Cortex of kidney (tissue), 1 donor: ENCODE measurements at places on chromosomes 11 and 22.

DNA sequence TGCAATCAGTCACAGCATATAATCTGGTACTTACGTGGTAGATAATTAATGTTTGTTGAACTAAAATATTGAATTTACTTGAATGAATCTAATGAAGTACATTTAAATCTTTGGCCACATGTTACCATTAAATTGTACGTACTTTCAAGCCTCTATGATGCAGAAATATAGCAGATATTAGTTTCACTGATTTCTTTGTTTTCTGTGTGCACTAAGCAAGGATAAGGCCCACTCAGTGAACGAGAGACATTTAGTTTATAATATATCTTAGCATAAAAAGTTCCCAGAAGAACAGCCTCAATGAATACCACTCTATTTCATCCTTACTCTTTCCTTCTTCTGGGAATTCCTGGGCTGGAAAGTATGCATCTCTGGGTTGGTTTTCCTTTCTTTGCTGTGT lies at the start of gene OR52E1:
Gene OR52E1 (plus strand): TSS at position 301 of the 400 bp plus-strand sequence.
- DNase-seq: no peak

GRCh38 chr11:65574109-65574810 lies 1.6 kb upstream of the EHBP1L1 start:
- DNase-seq: no peak

- DNase-seq: no peak
These were observed 87.8 kb downstream of the CACNA1I start for GRCh38 chr22:39658367-39658766.

- DNase-seq: no peak
These were observed 666.0 kb upstream of the RAG2 start for GRCh38 chr11:37264060-37264459.

- no peak for DNase-seq
These were observed 252.2 kb upstream of the MTNR1B start for GRCh38 chr11:92717240-92717639.

DNA sequence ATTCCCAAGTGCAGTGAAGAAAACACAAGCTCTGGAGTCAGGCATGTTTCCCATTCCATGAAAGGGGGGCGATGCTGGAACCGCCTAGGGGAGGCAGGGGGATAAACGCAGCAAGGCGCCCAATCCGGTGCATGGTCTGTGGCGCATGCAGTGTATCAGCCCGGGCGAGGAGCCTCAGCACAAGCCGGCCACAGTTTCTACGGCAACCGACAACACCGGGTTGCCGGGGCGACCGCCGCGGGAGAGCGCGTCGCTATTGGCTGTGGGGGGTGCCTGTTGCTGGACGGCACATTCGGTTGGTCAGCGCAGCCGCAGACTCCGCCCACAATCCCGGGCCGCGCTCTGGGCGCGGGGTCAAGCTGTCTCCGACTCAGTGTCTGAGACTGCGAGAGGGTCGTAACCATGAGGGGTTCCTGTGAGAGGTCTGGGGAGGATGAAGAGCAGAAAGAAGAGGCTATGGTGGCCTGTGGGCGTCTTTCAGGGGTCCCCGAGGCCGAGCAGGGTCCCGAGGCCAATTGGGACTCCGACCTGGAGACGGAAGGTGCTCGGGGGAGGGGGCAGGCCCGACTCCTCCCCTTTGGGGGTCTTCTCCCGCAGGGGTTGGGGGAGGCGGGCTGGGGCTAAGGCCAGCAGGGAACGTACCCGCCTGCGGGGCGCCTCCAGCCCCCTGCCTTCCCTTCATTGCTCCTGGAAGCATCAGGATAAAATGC lies at the start of gene LRRC74B:
Gene LRRC74B (plus strand): TSS at position 362 of the 710 bp plus-strand sequence. CDS start 41 bp downstream, at position 403.
- no peak for DNase-seq

DNA sequence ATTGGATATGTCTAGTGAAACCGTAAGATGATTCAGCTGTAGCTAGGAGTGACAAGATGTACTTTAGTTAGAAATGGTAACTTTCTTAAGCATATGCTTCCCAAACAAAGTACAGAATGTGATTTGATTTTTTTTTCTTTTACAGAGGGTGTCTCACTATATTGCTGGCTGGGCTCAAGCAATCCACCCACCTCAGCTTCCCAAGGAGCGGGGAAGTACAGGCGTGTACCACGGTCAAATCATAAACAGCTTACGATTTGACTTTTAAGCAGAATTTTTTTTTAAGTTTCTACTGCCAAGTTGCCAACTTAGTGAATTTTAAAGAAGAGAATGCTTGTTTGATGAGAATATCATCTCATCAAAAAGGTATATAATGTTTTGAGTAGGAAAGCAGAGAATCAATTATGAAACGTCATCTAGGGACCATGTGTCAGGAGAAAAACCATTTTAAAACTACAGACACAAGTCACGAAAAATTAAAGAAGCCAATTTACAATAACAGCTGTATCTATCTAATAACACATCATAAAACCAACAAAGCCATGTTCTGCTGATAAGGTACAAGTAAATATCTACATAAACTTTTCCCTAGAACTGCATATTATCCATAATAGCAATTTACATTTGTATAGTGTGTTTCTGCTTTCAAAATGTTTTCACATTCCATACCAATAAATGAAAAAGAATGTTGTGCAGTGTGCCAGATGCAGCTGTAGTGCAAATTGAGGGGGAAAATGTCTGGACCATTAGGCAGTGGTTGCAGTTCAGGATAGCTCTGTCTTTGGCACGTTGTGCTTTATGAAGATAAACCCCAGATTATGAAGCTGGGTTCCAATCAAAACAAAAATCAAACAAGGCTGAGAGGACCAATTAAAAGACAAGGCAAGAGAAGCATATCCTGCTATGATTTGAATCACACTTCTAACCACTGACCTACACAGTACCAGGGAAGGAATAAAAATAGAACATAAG lies 33.7 kb upstream of the USP47 start:
- DNase-seq: no peak

GRCh38 chr22:30325065-30325720 lies 1.5 kb downstream of the TBC1D10A start:
- DNase-seq: no peak

GRCh38 chr22:36300396-36301212 lies 47.7 kb downstream of the APOL1 start:
- DNase-seq: no peak

GRCh38 chr11:131572423-131572822 lies 202.0 kb downstream of the NTM start:
- DNase-seq: no peak

- DNase-seq: no peak
These were observed 7.6 kb downstream of the KCNJ5 start for GRCh38 chr11:128898580-128899344.

- DNase-seq: no peak
These were observed 68.4 kb downstream of the TRAF6 start for GRCh38 chr11:36441610-36442208.

- no peak for DNase-seq
These were observed 20.6 kb downstream of the APOBEC3H start for GRCh38 chr22:39117585-39118191.

DNA sequence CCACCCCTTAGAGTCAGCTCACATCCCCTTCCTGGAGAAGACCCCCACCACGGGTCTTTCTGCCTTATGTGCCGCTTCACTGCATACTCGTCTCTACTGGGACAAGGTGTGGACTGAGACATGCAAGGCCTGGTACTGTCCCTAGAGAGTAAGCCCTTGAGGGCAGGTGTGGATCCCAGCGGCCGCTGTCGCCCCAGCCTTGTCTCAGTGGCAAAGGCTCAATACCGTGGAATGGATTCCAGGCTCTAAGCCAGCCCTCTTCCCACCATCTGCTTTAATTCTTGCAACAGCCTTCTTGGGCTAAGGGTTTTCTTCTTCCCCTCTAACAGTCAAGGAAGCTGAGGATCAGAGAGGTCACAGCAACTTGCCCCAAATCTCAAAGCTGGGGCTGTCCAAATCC lies 220.3 kb downstream of the CEP164 start:
- DNase-seq: no peak

GRCh38 chr11:94558468-94558867 lies 8.7 kb upstream of the PIWIL4 start:
- no peak for DNase-seq

GRCh38 chr22:41217553-41218157 lies 12.5 kb downstream of the L3MBTL2 start:
- no peak for DNase-seq

GRCh38 chr22:30565341-30565740 lies 9.1 kb downstream of the GAL3ST1 start:
- DNase-seq: no peak

DNA sequence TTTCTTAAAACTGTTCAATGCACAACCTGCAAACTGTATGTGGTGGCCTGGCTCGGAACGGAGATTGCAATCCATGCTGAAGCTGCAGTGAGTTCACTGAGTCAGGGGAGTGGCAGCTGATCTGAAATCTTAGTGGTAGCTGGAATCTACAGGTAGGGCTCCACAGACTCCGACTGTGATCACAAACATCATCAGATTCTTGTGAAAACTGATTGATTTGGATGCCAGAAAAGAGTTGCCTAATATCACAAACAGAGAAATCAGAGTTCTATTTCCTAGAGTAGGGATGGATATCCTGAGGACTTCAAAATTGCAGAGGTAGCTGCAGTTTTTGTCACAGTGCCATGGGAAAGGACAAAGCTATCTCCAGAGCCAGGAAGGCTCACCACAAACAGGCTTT lies 57.5 kb upstream of the SC5D start:
- no peak for DNase-seq

DNA sequence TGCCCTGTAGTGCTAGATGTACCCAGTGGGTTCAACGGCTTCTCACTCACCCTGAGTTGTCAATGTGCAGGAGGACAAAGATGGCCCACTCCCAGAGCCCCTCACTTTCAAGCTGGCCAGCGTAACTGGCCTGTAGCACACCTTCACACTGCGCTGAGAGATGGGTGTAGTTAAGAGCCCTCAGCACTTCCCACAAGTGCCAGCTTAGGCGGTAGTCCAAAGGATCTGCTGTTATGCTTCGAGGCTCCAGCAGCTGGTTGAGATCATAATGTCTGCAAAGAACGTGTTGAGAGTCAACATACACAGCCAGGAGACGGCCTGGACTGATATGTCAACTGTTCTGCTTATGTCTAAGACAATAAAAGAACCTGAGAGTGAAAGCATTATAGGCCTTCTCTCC lies 14.7 kb upstream of the CHRNA10 start:
- DNase-seq: no peak

- DNase-seq: no peak
These were observed 27.3 kb downstream of the PTPRJ start for GRCh38 chr11:48007677-48008076.

DNA sequence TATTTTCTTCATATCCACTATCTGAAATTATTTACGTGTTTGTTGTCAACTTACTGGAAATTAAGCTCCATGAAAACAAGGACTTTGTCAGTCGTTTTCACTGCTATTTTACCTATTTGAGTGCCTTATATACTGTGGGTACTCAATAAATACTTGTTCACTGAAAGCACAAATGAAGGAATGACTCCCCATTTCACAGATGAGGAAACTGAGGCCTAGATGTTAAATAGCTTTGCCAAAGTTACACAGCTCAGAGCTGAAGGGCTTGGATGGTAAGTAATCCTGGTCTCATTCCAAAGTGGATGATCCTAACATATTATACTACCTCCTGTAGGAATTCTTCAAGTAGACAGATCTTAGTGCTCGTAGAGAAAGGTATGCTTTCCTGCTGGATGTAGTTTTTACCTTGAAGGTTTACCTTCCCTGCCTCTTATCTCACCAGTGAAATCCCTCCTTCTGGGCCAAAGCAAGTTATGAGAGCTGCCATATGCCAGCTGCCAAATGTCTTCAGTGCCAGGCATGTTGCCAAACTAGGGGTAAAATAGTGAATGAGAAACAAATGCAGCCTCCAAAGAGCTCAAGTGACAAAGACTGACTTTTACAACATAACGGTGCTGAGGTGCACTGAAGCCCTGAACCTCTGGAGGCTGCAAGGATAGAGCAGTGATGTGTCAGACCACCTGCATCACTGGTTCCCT lies 129.7 kb downstream of the TRIM44 start:
- DNase-seq: no peak

GRCh38 chr22:25420471-25420924 lies 144.0 kb upstream of the GRK3 start:
- no peak for DNase-seq

DNA sequence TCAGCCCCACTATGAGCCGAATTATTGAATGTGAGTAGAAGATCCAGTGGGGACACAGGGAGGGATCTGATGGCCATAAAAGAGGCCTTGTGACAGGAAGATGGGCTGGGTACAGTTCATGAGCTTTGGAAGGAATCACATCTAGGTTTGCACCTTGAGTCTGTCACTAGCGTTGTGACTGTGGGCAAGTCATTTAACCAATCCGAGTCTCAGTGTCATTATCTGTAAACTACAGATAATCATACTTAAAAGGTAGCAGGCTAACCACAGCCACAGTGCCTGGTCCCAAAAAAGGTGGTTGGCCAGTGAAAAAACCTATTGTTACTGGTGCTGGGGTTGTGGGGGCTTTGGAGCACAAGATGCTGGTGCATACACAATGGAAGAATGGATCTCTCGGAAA lies 3.8 kb downstream of the HEPN1 start:
- no peak for DNase-seq

DNA sequence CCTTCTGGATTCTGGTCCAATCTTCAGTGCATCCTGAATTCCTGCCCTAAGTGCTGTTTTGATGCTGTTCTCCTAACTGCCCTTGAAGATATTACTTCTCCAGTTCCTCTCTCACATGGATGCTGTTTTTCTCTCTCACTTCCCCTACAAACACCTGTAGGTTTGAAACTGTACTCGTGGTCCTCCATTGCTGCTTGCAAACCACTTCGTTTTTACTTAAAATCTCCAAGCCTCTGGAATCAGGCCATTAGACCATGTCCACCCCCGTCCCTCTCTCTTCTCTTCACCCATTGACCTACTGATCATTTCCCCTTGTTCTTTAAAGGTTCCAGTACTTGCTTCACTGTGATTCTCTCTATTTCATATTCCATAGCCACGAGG lies 988.1 kb downstream of the NTM start:
- no peak for DNase-seq

- no peak for DNase-seq
These were observed 30.6 kb downstream of the SDHAF2 start for GRCh38 chr11:61460474-61460881.

DNA sequence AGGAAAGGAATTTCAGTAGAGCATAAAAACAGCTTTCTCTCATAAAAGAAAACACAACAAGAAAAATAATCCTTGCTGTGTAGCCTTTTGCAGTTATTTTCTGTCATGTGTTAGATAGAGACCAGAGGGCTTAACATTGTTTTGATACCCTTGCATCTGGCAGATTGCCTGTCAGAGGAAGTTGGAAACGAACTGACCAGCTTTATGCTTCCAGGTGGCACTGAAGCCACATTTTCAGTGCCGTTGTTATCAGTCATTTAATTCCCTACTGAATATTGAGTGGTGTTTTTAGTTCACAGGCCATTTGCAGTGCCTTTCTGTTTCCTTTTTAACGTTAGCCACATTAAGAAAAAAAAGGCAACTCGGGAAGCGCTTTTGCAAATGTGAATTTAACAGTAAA lies 21.5 kb upstream of the RAG2 start:
- DNase-seq: no peak

- DNase-seq: no peak
These were observed 44.6 kb downstream of the NFAM1 start for GRCh38 chr22:42387631-42388030.

GRCh38 chr11:12893787-12894672 lies 115.1 kb upstream of the RASSF10 start:
- DNase-seq: no peak

- no peak for DNase-seq
These were observed 471.5 kb upstream of the API5 start for GRCh38 chr11:42840176-42840829.

- no peak for DNase-seq
These were observed 78.2 kb downstream of the PPFIBP2 start for GRCh38 chr11:7591987-7592386.

GRCh38 chr11:35618497-35619115 lies 346 bp downstream of the FJX1 start:
- DNase-seq: no peak

- no peak for DNase-seq
These were observed 28.8 kb downstream of the IGSF9B start for GRCh38 chr11:133927690-133928627.
